ENCODE measurements at places on chromosomes 7 and 10. TPM values are rescaled to one million over a fixed set of nuclear protein-coding genes. Genes with fewer than 3 reads are reported as not detected.
A peak's percentile ranks its signal among the peaks of the same experiment; 100 is the strongest.

DNA sequence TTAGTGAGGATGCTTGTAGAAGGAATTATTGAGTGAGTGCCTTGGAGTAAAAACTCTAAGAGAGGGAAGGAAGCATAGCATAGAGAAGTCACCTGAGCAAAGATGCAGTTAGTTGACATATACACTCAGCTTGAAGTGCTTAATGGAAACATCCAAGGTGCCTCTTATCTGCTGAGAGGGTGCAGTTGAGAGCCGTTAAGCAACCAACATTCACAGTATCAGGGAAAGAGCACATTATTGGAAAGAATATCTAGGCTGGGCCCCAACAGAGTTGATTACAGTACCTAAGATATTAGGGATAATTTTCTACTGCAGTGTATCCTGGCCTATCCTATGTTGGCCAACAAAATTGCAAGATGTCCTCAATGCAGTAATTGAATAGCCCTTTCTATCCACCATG is 302.0 kb downstream of the ETV1 start:
- no peak overlapping the region for H3K27ac ChIP-seq
- no peak for DNase-seq
- H3K4me3 ChIP-seq, result no peak overlapping the region
- no peaks in the 10 kb centered on the region for H3K27me3 ChIP-seq
- no peaks in the 10 kb centered on the region for H3K4me1 ChIP-seq

DNA sequence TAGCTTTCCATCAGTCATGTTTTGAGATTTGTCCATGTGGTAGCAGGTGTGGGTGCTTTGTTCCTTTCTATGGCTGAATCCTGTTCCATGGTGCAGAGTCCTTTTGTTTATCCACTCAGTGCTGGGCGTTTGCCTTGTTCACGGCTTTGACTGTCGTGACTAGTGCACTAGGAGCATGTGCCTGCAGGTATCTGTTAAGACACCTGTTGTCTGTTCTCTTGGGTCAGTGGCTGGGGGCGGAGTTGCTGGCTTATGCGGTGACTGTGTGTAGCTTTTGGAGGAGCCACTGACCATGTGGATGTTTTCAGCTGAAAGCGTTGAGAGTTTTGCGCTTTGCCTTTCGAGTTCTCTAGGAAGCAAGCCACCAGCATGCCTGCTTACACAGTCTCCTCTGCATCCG is 573.1 kb upstream of the FOXK1 start:
- no peak overlapping the region for H3K4me3 ChIP-seq
- no peak overlapping the region for H3K27ac ChIP-seq
- H3K27me3 ChIP-seq, result no peaks in the 10 kb centered on the region
- no peaks in the 10 kb centered on the region for H3K36me3 ChIP-seq
- no peaks in the 10 kb centered on the region for H3K4me1 ChIP-seq

- H3K27ac ChIP-seq, result no peak overlapping the region
- no peaks in the 10 kb centered on the region for H3K36me3 ChIP-seq
- no peak for DNase-seq
- no peak overlapping the region for H3K4me3 ChIP-seq
These were observed 109.6 kb upstream of the FAM20C start for GRCh38 chr7:82757-83155.

DNA sequence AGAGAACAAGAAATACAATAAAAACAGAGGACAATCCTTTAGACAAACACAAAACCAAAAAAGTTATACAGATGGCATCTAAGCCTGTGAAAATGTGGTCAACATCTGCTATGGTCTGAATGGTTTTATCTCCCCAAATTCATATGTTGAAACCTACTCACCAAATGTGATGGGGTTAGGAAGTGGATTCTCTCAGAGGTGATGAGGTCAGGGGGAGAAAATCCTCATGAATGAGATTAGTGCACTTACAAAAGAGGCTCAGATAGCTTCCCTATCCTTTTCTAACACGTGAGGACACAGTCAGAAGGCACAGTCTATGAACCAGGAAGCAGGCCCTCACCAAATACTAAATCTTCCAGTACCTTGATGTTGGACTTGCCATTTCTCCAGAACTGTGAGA is 147.8 kb upstream of the GPR22 start:
- H3K36me3 ChIP-seq, result no peaks in the 10 kb centered on the region
- DNase-seq, result no peak
- no peak overlapping the region for H3K27ac ChIP-seq
- no peaks in the 10 kb centered on the region for H3K4me1 ChIP-seq
- H3K27me3 ChIP-seq, result no peaks in the 10 kb centered on the region
- H3K4me3 ChIP-seq, result no peak overlapping the region

- H3K27ac ChIP-seq, result no peak within 1 kb of the TSS
- H3K4me3 ChIP-seq, result peak within 1 kb of the TSS; percentile 47
- H3K36me3 ChIP-seq, result no peaks in the 10 kb centered on the region
- no peaks in the 10 kb centered on the region for H3K27me3 ChIP-seq
- H3K4me1 ChIP-seq, result no peaks in the 10 kb centered on the region
These were observed at the start of gene PON3 for GRCh38 chr7:95396136-95397032. PON3 (minus strand) TSS chr7:95396375; CDS start chr7:95396350, 25 bp downstream.

- H3K4me1 ChIP-seq, result peaks cover 6% of the 10 kb centered on the region
- no peak overlapping the region for H3K27ac ChIP-seq
- DNase-seq, result no peak
- no peaks in the 10 kb centered on the region for H3K36me3 ChIP-seq
- H3K4me3 ChIP-seq, result no peak overlapping the region
These were observed 66.7 kb upstream of the PDZD8 start for GRCh38 chr10:117441812-117442443.

DNA sequence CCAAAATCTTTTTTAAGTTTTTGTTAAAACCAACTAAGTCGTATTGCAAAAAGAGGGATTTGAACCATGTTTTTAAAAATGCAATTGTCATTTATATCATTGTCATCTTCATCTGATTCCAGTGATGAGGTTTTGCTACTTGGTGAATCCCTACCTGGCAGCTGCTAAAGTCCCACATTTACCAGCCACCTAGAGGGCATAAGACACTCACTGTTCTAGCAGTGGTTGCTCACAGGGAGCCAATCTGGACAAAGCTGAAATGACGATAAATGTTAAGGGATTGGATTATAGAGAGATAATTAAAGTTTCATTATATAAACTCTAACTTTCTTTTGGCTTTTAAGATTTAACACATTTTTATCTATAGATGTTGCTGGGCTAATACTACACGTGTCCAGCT is 18.7 kb downstream of the KIFBP start:
- H3K4me1 ChIP-seq, result no peaks in the 10 kb centered on the region
- H3K4me3 ChIP-seq, result no peak overlapping the region
- no peaks in the 10 kb centered on the region for H3K27me3 ChIP-seq
- no peak overlapping the region for H3K27ac ChIP-seq
- peaks cover 15% of the 10 kb centered on the region for H3K36me3 ChIP-seq
- DNase-seq, result no peak

- DNase-seq, result no peak
- no peak overlapping the region for H3K27ac ChIP-seq
- no peaks in the 10 kb centered on the region for H3K36me3 ChIP-seq
These were observed 63.4 kb upstream of the DDC start for GRCh38 chr7:50628434-50629084.

DNA sequence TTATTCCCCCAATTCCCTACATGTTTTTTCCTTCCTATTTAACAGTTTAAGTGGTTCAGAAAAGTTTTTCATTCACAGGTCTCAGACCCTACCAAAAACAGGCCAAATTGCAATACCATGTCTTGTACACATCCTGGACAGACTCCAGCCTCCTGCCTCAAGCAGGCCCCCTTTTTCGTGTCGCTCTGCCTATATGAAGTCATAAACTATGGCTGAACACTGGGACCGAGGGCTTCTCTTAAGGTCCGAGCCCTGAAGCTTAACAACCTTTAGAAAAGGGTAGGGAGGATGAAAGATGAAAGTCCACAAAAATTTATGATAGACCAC is 1.4 kb downstream of the FBXW4 start:
- H3K4me3 ChIP-seq, result peak overlapping the region; percentile 74
- H3K4me1 ChIP-seq, result peaks cover 37% of the 10 kb centered on the region
- H3K27ac ChIP-seq, result peak overlapping the region; percentile 99
- H3K27me3 ChIP-seq, result no peaks in the 10 kb centered on the region

DNA sequence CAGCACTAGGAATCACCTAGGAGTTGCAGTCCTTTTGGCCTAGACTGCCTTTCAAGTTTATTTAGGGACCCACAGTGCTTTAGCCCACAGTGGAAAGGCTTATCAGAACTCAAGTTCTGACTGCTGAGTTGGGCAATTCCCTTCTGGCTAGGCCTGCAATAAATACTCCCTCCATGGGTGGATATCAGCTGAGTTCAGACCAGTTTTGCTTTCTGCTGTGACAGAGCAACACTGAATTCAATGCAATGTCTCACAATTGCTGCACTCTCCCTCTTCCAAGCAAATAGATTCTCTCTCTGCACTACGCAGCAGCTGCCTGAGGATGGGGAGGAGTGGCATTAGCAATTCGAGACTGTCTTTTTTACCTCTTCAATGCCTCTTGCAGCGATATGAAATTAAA is 1153.3 kb downstream of the SORCS1 start:
- H3K27ac ChIP-seq, result no peak overlapping the region
- H3K27me3 ChIP-seq, result no peaks in the 10 kb centered on the region
- H3K4me1 ChIP-seq, result no peaks in the 10 kb centered on the region
- no peaks in the 10 kb centered on the region for H3K36me3 ChIP-seq
- DNase-seq, result no peak

- peak; percentile 41 for DNase-seq
- peak overlapping the region; percentile 50 for H3K4me3 ChIP-seq
- H3K36me3 ChIP-seq, result peaks cover 16% of the 10 kb centered on the region
- no peaks in the 10 kb centered on the region for H3K27me3 ChIP-seq
- H3K27ac ChIP-seq, result no peak overlapping the region
These were observed 1.7 kb downstream of the PGAM1 start for GRCh38 chr10:97427571-97428179.

- no peak overlapping the region for H3K4me3 ChIP-seq
- no peaks in the 10 kb centered on the region for H3K27me3 ChIP-seq
These were observed 145.6 kb upstream of the NFE2L3 start for GRCh38 chr7:26006426-26006825.

GRCh38 chr10:20156511-20156910 is 340.3 kb downstream of the PLXDC2 start:
- no peaks in the 10 kb centered on the region for H3K27me3 ChIP-seq
- no peaks in the 10 kb centered on the region for H3K4me1 ChIP-seq
- DNase-seq, result no peak
- H3K27ac ChIP-seq, result no peak overlapping the region
- no peaks in the 10 kb centered on the region for H3K36me3 ChIP-seq

- DNase-seq, result no peak
- no peaks in the 10 kb centered on the region for H3K27me3 ChIP-seq
- H3K4me3 ChIP-seq, result no peak overlapping the region
These were observed 22.1 kb downstream of the HSPA12A start for GRCh38 chr10:116720241-116720643.

GRCh38 chr10:121572859-121573537 is 25.2 kb downstream of the FGFR2 start:
- no peak overlapping the region for H3K4me3 ChIP-seq
- no peaks in the 10 kb centered on the region for H3K36me3 ChIP-seq
- no peaks in the 10 kb centered on the region for H3K27me3 ChIP-seq
- H3K27ac ChIP-seq, result no peak overlapping the region

GRCh38 chr7:99992330-99993038 is 16.7 kb upstream of the AZGP1 start:
- no peaks in the 10 kb centered on the region for H3K27me3 ChIP-seq
- no peak overlapping the region for H3K27ac ChIP-seq
- H3K4me1 ChIP-seq, result peaks cover 9% of the 10 kb centered on the region
- DNase-seq, result no peak
- no peaks in the 10 kb centered on the region for H3K36me3 ChIP-seq

CACNA2D1 gene
- total RNA-seq, result 128 TPM

GPR15LG gene
- total RNA-seq, result not detected

NDUFB8 gene
- total RNA-seq, result 339 TPM

EBF3 gene
- 9.3 TPM for total RNA-seq

ADRA2A gene
- 9.1 TPM for total RNA-seq

EGR2 gene
- 0.78 TPM for total RNA-seq
